Dorsolateral prefrontal cortex (tissue), 122 donors: ENCODE measurements at places on chromosomes 1 and 21. TPM values are rescaled to one million over a fixed set of nuclear protein-coding genes. Genes with fewer than 3 reads are reported as not detected.

Gene MPL
- 1.3 TPM for total RNA-seq

Gene ARHGEF10L
- 33.1 TPM for total RNA-seq

Gene FCAMR
- total RNA-seq, result not detected

Gene ZFP69
- 2.4 TPM for total RNA-seq

DNA sequence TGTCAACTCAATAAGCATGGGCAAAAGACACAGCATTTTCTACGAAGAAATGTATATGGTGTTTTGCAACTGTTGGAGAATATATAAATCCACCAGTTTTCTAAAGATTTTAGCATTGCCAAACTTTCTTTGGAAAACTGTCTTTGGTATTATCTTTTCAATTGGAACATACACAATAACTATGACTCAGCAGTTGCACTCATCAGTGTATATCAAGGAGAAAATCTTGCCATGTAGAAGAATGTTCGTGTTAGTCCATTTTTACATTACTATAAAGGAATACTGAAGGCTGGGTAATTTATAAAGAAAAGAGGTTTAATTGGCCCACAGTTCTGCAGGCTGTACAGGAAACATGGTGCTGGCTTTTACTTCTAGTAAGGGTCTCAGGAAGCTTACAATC is 41.1 kb downstream of the PRKAA2 start:
- DNase-seq, result no peak

- peak; percentile 83 for DNase-seq
Measured at GRCh38 chr1:25810341-25811299, 9.1 kb upstream of the MTFR1L start.

DNA sequence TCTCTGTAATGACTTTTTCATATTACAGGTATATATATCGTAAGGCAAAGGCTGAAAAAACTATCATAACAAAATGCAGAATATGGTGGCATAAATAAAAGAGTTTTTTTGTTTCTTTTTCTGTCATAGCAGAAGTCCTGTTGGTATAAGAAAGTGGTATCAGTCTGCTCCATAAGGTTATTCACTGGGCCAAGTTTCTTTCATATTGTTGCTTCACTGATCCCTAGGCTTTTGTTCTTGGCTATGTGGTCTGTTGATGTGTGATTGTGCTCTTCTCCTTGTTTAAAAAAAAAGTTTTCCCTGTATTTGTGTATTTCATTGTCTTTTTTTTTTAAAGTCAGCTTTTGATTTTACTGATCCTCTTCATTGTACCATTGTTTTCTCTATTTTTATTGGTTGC is 26.0 kb downstream of the PTBP2 start:
- DNase-seq, result no peak

GRCh38 chr1:192709544-192709943 is 73.6 kb downstream of the RGS13 start:
- no peak for DNase-seq

- no peak for DNase-seq
Measured at GRCh38 chr1:55402142-55402541, 187.0 kb upstream of the USP24 start.

- DNase-seq, result no peak
Measured at GRCh38 chr1:16085522-16085921, 12.1 kb upstream of the FAM131C start.
